ENCODE measurements at places on chromosomes 3 and 15.

GRCh38 chr3:94654096-94654495, 591.2 kb downstream of the NSUN3 start:
- DNase-seq: no peak

GRCh38 chr15:85394554-85395333, 14.3 kb downstream of the AKAP13 start:
- DNase-seq: no peak

DNA sequence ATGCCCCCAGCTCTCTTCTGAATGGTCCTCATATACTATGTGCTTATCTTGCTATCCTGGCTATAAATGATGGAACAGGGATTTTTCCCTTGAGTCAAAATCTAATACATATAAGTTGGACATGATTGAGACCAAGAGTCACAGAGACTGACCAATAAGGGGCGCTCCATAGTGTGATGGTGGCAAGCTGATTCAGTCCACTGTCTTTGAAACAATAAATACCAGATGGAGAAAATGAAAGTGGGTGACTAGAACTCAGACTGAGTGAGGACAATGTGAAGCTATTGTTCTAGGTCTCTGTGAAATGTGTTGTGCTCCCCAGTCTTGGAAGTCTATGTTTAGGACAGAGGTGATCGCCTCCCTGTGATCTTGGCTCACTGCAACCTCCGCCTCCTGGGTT, 10.6 kb upstream of the FSTL1 start:
- no peak for DNase-seq

GRCh38 chr3:150960708-150961684, 11.5 kb downstream of the CLRN1 start:
- no peak for DNase-seq

DNA sequence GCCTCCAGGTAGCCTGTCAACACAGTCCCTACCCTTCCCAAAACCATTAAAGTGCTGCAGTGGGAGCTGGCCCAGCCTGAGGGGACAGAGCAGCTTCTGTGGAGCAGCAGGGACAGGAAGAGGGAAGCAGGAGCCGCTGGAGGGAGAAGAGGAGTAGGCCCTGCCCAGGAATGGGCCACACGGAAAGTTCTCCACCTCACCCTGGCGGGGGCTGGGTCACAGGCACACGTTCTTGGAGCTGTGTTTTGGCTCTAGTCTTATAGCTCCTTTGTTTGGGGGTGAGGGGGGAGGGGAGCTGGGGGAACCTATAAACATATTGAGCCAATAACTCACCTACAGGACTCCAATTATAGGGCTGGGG, 508.6 kb downstream of the SHQ1 start:
- DNase-seq: no peak

GRCh38 chr3:140258222-140258724, 323.3 kb downstream of the CLSTN2 start:
- no peak for DNase-seq

DNA sequence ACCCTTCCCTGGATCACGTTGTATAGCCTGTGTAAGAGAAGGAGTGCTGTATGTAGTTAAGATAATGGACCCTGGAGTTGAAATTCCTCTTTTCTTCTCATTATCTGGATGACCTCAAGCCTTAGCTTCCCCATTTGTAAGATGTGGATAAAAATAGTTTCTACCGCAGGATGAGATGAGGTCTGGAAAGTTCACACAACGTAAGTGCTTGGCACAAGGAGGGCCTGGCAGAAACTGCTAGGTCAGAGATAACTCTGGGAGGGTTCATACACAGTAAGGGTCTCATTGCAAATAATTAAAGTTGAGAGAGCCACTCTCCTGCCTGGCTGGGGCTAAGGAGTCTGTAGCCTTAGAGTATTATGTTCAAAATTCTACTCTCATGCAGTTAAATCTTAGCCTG, 214.4 kb downstream of the LRTM1 start:
- no peak for DNase-seq

- no peak for DNase-seq
These were observed 971.4 kb downstream of the MCTP2 start for GRCh38 chr15:95202569-95203349.

DNA sequence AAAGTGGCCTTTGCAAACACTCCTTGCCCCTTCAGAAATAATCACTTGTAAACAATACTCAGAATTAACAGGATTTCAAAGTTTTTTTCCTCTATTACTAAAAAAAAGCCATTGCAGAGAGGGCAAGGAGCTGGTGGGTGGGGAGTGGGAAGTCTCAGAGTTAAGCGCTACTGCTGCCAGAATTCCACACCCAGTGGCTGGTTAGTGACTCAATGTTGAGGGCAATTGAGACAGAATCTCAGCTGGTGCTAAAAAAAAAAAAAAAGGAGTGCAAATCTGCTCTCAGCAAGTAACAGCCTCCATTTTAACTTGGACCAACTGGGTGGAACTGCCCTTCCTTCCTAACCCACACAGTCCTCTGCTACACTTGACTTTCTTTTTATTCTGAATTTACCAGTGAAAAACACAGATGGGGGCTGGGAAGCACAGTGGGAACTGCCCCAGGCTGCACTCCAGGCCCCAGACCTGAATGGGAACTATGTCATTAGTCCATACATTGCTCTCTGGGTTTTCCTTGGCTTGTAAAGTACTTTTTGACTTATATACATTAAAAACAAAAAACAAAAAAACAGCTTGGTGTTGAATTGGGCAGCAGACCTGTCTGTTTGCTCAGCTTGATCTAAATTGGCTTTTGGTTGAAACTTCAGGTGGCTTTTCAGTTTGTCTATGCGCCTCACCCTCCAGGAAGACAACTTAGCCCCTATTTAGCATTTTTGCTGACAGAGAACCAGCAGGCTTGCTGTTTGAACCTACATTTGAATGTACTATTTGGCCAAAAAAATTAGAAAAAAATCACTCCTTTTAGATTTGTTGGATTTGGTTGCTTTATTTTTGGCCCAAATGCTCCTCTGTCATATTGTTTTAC, 357.8 kb upstream of the TBL1XR1 start:
- DNase-seq: no peak

GRCh38 chr3:130990282-130990681, 36.3 kb downstream of the ASTE1 start:
- DNase-seq: no peak

DNA sequence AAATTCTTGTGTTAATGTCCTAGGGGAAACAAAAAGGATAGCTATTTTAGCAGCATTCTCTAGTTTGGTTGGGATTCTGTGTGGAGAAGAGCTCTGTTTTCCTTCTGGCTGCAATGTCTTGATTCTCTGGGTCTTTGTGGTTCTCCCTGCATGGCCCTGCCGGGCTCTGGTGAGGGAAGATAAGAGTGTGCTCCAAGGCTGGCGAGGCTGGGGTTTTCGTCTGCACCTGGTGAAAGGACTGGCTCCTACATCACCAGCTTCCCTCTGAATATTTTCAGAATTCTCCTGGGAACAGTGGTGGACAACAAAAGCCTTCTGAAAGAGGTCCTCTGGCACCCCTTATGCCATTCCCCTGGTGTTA, 38.1 kb upstream of the SFMBT1 start:
- DNase-seq: no peak

GRCh38 chr3:10816019-10816862, at the start of gene SLC6A11:
SLC6A11 (plus strand) TSS chr3:10816228; CDS start chr3:10816266, 38 bp downstream.
- no peak for DNase-seq

GRCh38 chr3:155972885-155973584, 102.6 kb downstream of the GMPS start:
- DNase-seq: no peak

All from SHP77 treated with DMSO at 0.1 percent for 48 hours (cell line).